ENCODE measurements at places on chromosomes 4 and X. TPM values are rescaled to one million over a fixed set of nuclear protein-coding genes. Genes with fewer than 3 reads are reported as not detected.

DNA sequence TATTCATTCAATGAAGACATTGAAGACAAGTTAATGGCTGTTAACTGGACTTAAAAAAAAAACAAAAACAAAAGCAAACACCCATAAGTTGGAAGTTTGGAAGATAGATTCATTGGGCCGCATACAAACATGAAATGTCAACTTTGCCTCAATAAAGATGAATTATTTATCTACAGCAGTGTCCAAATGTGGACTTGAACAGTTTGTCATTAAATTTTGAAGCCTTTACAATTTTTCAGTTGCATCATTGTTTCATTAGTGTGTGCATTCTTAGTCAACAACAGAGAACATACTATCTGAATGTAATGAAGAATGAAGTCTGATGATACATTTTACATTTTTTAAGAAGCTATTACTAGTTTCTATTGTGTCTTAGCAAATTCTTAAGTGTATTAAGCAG lies 152.1 kb downstream of the SLIT2 start:
- DNase-seq, result no peak

DNA sequence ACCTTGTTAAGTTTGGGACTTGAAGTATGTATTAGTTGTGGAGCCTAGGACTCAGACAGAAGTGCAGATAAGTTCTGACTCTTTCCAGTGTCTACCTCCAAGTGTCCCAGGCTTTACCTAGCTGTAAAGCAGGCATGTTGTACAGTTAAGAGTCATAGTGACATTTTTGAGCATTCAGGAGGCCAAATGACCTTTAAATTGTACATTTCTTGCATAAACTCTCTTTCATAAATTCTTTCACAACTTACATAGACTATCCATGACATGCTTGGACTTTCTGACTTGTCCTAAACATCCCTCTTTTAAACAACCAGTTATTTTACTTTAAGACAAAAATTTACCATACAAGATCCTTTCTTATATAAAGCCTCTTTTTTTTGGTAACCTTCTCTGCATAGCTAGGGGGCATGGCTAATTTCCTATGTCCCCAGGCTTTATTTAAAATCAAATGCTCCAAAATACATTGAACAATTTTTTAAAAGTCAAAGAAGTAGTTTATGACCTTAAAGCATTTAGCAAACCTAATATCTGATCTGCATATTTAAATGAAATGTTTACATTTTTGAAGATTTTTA lies 40.1 kb upstream of the UGT8 start:
- no peak for DNase-seq

DNA sequence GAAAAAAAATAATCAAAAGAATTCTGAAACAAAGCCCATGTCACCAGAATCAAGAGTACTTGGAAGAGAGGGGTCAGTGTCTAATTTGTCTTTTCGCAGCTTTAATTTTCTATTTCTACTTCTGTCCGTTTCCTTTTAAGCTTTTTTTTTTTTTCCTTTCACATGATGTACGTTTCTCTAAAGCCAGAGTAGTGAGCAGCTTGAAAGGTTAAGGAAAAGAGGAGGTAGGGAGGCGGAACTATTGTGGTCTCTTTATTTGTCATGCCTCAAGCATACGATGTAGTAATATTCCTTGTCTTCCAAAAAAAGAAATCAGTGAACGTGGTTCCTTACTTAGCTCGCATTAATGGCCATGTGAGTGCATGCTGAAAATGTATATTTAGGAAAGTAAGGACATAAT lies 311.5 kb downstream of the TENM3 start:
- no peak for DNase-seq

LIMCH1 gene
- total RNA-seq, result 113 TPM

MFAP3L gene
- total RNA-seq, result 3.6 TPM

PLAC1 gene
- not detected for total RNA-seq

IBSP gene
- not detected for total RNA-seq

TMEM187 gene
- total RNA-seq, result 8.7 TPM

CXCL10 gene
- 0.39 TPM for total RNA-seq

HERC5 gene
- 5.9 TPM for total RNA-seq

CXorf51B gene
- not detected for total RNA-seq

P2RY8 gene
- total RNA-seq, result 2.5 TPM

Measured in mesenteric fat pad (tissue), 1 donor.